Dorsolateral prefrontal cortex (tissue), 122 donors: ENCODE measurements at places on chromosomes 7 and 10. TPM values are rescaled to one million over a fixed set of nuclear protein-coding genes. Genes with fewer than 3 reads are reported as not detected.

Gene MDH2
- total RNA-seq = 172 TPM

Gene NUTM2A
- total RNA-seq = 1.1 TPM

Gene OIT3
- total RNA-seq = not detected

Gene TMEM176B
- total RNA-seq = 13.1 TPM

Gene AMZ1
- total RNA-seq = 9.7 TPM
